ENCODE measurements at places on chromosomes 7 and 10.

DNA sequence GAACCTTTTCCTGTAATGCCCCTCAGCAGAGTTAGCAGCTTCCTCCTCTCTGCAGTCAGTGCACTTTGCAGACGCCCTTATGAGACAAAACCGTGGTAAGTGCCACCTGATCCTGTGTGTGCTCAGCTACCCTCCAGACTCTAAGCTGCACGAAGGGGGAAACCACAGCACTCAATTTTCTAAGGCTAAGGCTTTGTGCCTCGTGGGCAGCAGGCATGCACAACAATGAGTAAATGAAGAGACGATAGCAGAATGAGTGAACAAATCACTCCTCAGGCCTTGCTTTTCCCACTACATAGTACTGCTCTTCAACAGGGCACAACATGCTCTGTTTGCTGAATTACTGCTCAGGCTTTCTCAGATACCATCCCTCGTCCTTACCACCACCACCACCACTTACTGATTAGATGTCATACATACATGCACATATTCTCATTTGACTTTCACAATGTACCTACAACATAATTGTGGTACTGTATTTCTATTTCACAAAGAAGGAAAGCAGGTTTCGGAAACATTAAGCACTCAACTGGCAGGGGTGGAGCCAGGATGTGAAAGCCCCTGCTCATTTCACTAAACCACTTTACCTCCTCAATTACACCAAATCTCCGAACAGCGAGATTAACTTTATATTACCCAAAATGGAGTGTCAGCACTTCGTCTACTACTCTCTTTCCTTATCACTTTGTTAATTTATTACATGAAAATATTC lies 85.4 kb downstream of the ICA1 start:
- no peaks in the 10 kb centered on the region for H3K27me3 ChIP-seq
- H3K4me1 ChIP-seq = peaks cover 8% of the 10 kb centered on the region
- DNase-seq = no peak
- H3K27ac ChIP-seq = no peak overlapping the region

GRCh38 chr10:130960531-130960930 lies 351.0 kb downstream of the TCERG1L start:
- H3K27me3 ChIP-seq = peaks cover 5% of the 10 kb centered on the region
- no peak overlapping the region for H3K27ac ChIP-seq
- no peaks in the 10 kb centered on the region for H3K36me3 ChIP-seq
- DNase-seq = no peak

DNA sequence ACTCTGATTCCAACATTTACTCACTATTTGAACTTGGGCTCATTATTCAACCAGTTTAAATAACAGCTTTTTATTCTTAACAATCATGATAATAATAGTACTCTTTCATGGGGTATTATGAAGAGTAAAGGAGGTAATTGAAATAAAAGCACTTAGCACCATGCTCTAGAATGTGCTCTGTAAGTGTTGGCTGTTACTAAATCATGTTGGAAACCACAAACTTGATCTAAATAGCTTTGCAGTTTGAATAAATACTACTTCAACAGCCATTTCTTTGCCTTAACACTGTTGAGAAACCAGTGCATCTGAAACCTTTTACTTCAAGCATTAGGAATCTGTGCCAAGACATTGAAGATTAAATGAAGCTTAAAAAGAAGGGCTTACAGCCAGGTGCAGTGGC lies 7.9 kb upstream of the UPF2 start:
- H3K27ac ChIP-seq = no peak overlapping the region
- DNase-seq = no peak
- H3K4me1 ChIP-seq = no peaks in the 10 kb centered on the region
- no peak overlapping the region for H3K4me3 ChIP-seq

DNA sequence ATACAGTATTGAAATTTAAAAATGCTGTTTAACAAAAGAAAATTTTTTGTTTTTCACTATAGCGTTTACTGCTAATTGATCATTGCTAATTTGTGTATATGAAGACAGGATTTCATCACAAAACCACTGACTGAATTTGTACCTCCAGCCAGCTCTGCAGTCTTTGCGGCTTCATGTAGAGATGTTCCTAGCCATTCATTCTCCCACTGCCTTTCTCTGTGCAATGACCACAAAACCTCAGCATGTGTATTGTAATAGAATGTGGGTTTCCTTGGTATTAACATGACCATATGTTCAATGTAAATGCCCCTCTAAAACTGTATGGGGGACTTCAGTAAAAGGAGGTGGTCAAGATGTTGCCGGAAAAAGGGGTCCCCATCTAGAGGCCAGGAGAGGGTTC lies 81.1 kb upstream of the STEAP1B start:
- no peak overlapping the region for H3K4me3 ChIP-seq
- DNase-seq = no peak
- H3K4me1 ChIP-seq = peaks cover 14% of the 10 kb centered on the region
- no peaks in the 10 kb centered on the region for H3K36me3 ChIP-seq
- H3K27me3 ChIP-seq = no peaks in the 10 kb centered on the region

DNA sequence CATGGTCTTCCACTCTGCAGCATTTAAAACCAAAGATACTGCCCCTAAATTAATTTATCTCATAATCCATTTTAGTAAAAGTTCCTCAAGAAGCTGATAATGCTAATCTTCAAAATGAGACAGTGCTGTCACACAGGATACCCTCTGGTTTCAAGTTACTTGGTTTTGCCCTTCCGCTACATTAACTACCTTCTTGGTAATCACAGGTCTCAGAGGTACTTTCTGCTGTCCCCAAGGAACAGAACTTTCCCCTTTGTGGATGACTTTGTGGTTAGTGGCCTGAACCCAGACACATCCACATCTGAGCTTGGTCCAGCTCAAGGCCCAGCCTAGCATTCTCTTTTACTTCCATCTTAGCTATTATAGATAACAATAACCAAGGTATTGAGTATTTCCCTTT lies 88.8 kb upstream of the TMEM26 start:
- no peak overlapping the region for H3K4me3 ChIP-seq
- H3K36me3 ChIP-seq = no peaks in the 10 kb centered on the region
- H3K4me1 ChIP-seq = no peaks in the 10 kb centered on the region
- no peak for DNase-seq

DNA sequence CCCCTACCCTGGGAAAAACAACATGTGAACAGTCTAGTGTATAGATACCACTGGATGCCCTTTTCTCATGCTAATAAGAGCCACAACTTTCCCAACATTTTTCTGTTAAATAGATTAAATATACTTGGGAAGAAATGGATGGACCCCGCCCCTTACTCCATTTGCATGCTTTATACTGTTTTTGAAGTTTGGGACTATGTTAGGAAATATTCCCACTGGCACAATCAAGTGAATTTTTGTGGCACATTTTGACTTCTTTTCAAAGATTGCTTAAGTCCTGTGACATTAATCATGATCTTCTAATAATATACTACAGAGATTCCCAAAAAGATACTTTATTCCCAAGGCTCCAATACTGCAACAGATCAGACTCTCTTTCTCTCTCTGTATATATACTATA lies 216.6 kb downstream of the TWIST1 start:
- no peak for DNase-seq
- H3K36me3 ChIP-seq = no peaks in the 10 kb centered on the region
- H3K27ac ChIP-seq = no peak overlapping the region
- peaks cover 4% of the 10 kb centered on the region for H3K27me3 ChIP-seq
- no peak overlapping the region for H3K4me3 ChIP-seq

- peaks cover 4% of the 10 kb centered on the region for H3K4me1 ChIP-seq
- peak overlapping the region; percentile 49 for H3K27ac ChIP-seq
- DNase-seq = no peak
- H3K27me3 ChIP-seq = peaks cover 68% of the 10 kb centered on the region
Observed at GRCh38 chr7:105791926-105792325, 84.5 kb downstream of the ATXN7L1 start.

DNA sequence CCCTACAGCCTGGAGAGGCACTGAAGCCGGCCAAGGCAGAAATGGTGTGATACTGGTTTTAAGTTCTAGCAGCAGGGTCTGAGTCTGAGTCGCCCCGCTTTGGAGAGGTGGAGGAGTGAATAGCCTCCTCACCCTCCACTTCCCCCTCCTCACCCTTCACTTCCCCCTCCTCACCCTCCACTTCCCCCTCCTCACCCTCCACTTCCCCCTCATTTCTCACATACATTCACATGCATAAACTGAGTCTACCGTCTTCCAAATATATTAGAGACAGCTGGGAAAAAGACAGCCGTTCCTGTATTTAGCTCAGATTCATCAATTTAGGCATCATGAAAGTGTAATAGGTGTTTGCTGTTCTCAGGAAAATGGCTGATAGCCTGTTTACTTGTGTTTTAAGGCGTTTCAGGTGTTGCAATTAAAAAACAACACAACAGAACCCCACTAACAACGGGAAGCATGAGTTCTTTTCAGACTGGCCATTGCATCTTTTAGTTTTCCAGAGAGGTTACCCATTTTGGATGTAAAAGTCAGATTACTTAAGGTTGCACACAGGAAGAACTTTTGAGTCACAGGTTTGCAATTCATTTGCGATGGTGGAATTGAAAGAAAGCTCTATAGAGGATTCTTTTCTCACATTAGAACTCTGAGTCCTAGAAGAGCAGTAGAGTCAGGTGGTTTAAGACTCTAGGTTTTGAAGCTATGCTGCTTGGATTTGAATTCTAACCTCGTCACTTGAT lies 861 bp downstream of the NRBF2 start:
- H3K4me3 ChIP-seq = peak overlapping the region; percentile 89
- no peak for DNase-seq
- H3K27me3 ChIP-seq = peaks cover 3% of the 10 kb centered on the region
- H3K27ac ChIP-seq = peak overlapping the region; percentile 87
- H3K36me3 ChIP-seq = peaks cover 6% of the 10 kb centered on the region

DNA sequence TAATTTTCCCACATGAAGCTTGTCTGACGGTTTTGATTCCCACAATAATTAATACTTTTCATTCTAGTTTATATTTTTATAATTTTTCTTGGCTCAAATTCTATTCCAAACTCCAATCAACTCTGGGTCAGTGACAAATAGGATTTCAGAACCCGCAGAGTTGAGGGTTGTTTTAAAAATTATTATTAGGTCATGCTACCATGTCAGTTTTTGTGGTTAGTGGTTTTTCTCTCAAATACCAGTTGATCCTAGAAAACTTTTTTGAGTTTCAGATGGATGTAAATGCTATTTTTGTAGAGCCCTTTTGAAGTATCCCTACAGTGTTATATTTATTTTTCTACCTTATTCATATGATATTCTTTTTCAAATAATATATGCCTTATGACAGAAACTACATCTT lies 237.4 kb downstream of the SEMA3D start:
- no peak for DNase-seq
- H3K4me1 ChIP-seq = peaks cover 10% of the 10 kb centered on the region
- no peaks in the 10 kb centered on the region for H3K36me3 ChIP-seq
- H3K4me3 ChIP-seq = no peak overlapping the region
- H3K27ac ChIP-seq = no peak overlapping the region

DNA sequence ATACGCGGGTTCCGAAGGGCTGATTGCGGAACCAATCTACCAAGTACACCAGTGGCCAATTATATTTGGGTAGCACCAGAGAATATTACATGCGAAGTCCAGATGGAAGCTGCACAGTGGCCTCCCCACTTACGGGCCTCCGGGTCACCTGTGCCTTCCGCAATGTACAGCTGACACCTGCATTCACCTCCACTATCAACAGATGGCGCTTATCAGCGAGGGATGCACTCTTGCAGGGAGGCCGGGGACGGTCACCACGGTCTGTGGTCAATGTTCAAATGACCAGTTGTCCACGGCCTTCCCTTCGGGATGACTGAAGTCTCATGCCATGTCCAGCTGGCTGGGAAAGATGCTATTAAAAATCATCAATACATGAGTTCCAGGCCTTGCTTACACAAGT lies 47.6 kb downstream of the SLIT1 start:
- no peak for DNase-seq
- H3K27me3 ChIP-seq = no peaks in the 10 kb centered on the region
- H3K4me1 ChIP-seq = peaks cover 55% of the 10 kb centered on the region
- H3K4me3 ChIP-seq = no peak overlapping the region

- no peak for DNase-seq
- no peak overlapping the region for H3K27ac ChIP-seq
- no peaks in the 10 kb centered on the region for H3K4me1 ChIP-seq
- no peak overlapping the region for H3K4me3 ChIP-seq
- H3K36me3 ChIP-seq = no peaks in the 10 kb centered on the region
Observed at GRCh38 chr7:44087911-44088838, 5.8 kb upstream of the POLM start.

GRCh38 chr7:111424768-111425167 lies 137.5 kb downstream of the IMMP2L start:
- no peak for DNase-seq
- H3K4me3 ChIP-seq = no peak overlapping the region
- peaks cover 3% of the 10 kb centered on the region for H3K4me1 ChIP-seq
- peak overlapping the region; percentile 43 for H3K27ac ChIP-seq
- H3K36me3 ChIP-seq = peaks cover 3% of the 10 kb centered on the region

DNA sequence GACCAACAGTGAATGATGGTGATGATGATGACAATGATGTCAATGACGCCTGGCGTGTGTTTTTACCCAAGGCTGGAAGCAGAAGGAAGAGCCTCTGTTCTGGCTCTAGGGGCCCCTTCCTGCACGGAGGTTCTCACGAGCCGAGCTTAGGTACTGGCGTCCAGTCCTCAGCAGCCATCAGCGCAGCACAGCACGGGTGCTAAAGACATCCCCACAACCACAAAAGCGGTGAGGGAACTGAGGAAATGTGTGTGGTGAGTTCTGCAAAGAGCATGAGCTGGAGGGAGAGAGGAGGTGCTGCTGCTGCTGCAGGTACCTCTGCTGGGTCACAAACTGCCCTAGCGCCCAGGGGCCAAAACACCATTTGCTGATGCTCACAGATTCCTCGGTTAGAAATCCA lies 81.6 kb downstream of the SFMBT2 start:
- no peak overlapping the region for H3K4me3 ChIP-seq
- no peak overlapping the region for H3K27ac ChIP-seq
- no peaks in the 10 kb centered on the region for H3K4me1 ChIP-seq
- DNase-seq = no peak
- H3K36me3 ChIP-seq = peaks cover 9% of the 10 kb centered on the region

DNA sequence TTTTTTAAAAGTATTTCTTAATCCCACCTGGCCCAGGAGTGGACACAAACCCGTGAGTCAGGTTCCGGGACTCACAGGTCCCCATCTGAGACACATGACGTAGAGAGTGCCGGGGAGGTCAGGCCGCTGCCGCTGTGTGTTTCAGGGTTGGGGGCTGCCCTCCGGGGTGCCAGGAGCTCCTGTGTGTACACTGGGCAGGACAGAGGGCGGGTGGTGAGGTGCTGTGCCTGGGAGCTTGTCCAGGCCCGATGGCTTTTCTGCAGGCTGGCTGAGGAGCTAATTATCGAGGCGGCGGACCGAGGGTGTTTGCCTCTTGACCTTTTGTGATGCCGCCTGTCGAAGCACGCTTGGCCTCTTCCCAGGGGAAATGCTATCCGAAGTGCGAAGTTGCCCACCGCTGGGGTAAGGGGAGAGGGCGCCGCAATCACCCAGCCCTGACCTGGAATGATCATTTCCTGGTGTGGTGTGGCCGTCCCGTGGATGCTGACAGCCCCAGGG lies 42.1 kb downstream of the FOXL3 start:
- H3K36me3 ChIP-seq = no peaks in the 10 kb centered on the region
- no peak overlapping the region for H3K27ac ChIP-seq
- peaks cover 35% of the 10 kb centered on the region for H3K4me1 ChIP-seq
- no peak for DNase-seq
- H3K4me3 ChIP-seq = no peak overlapping the region
- peaks cover 4% of the 10 kb centered on the region for H3K27me3 ChIP-seq

Data from progenitor cell of endocrine pancreas (in vitro differentiated cells).